ENCODE measurements at places on chromosomes 11 and 22. TPM values are rescaled to one million over a fixed set of nuclear protein-coding genes. Genes with fewer than 3 reads are reported as not detected.
A peak's percentile ranks its signal among the peaks of the same experiment; 100 is the strongest.

GRCh38 chr22:23509571-23510302 lies 70.4 kb downstream of the IGLL1 start:
- DNase-seq = no peak

DNA sequence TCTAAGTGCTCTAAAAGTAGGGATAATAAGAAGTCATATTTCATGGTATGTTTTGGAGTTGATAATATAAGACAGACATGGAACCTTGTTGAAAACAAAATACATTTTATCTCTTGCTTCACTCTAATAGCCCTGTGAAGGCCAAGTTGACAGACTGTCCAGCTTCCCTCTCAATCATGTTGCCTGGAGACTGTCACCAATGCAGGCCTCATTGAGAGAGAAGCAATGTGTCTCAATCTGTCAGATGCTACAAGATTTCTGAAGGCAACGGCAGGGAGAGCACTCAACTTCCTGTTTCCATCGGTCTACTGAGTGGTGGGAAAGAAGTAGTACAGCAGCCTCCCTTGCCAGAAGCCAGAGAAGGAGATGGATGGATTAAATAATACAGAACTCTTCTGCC lies 23.6 kb upstream of the FJX1 start:
- DNase-seq = no peak

GRCh38 chr11:103488031-103488461 lies 378.8 kb downstream of the DYNC2H1 start:
- no peak for DNase-seq

The LRRC32 gene
- total RNA-seq = 20.9 TPM

The SCGB1A1 gene
- 1.7 TPM for total RNA-seq

GRCh38 chr11:119875841-119876600 lies 147.0 kb upstream of the NECTIN1 start:
- DNase-seq = no peak

- DNase-seq = no peak
Observed at GRCh38 chr11:80843266-80843974, 1402.6 kb upstream of the TENM4 start.

The ASRGL1 gene
- total RNA-seq = 7.2 TPM

The OR51A2 gene
- total RNA-seq = not detected

The CARNS1 gene
- 0.35 TPM for total RNA-seq

The MRGPRX4 gene
- total RNA-seq = not detected

GRCh38 chr11:111209543-111210355 lies 35.8 kb upstream of the POU2AF2 start:
- DNase-seq = no peak

DNA sequence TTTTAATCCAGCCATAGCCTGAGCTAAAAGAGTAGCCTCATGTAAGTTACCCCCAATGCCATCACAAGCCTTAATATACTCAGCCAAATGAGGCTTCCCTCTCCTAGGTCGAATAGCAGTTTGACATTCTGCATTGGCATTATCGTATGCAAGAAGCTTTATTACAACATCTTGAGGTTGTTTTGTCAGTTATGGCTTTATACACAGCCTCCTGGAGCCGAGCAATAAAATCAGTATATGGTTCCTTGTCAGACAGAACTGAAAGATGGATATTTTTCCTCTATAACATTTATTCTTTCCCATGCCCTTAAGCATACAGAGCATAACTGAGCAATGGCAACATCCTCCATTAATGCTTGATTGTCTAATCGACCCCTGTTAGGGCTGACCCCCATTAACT lies 5.4 kb upstream of the DNAJB13 start:
- no peak for DNase-seq

The C11orf97 gene
- not detected for total RNA-seq

GRCh38 chr22:44707752-44708151 lies 5.7 kb downstream of the PRR5 start:
- DNase-seq = no peak

DNA sequence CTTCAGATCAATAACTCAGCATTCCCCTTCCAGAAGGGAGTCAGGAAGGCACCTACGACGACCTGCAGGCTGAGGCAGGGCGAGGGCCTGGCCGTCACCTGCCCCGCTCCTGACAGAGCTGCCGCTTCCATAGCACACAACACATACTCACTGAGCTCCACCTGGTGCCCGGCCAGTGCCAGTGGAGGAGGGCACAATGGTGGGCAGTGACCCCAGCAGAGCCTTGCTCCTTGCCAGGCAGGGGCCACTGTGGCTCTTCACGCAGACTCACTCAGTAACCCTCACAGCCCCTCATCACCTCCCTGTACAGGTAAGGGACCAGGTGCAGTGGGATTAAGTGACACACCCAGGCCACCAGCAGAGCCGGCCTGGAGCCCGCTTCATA lies 24.6 kb downstream of the LRFN4 start:
- no peak for DNase-seq

GRCh38 chr11:830295-831117 lies 2.2 kb upstream of the CD151 start:
- DNase-seq = peak; percentile 61

- peak; percentile 1 for DNase-seq
Observed at GRCh38 chr11:26847459-26847858, 125.6 kb upstream of the SLC5A12 start.

DNA sequence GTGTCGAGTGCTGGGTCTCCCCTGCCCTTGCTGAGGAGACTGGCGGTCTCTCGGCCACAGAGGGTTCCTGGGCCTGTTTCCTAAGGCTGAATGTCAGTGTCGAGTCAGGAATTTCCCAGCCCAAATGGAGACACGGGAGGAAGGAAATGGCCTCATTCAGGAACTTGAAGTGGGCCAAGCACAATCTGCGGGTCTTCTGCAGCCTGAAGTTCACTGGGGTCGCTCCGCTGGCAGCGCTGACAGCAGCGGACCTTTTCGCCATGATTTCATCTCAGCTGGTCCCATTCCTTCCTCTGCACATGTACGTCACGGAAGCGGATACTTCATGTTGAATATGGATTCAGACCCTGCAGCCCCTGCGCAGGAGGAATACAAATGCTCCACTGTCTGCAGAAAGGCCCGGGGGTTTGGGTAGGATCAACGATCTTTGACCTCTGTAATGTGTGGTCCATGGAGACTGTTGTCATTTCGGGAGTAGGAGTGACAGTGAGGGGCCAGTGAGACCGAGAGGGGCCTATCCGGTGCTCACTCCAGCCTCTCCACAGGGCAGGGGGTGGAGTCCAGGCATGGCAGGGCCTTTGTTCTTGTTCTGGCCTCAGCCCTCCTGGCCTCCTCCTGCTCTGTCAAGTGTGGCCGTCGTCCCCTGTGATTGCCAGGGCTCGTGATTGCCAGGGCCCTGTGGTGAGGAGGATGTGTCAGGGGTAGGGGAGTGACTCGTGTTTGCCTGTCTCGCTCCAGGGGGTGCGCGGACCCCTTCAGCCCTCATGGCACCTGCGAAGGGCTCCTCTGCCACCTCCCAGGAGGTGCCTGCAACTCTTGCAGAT lies 402.3 kb downstream of the TBC1D22A start:
- DNase-seq = peak; percentile 9

DNA sequence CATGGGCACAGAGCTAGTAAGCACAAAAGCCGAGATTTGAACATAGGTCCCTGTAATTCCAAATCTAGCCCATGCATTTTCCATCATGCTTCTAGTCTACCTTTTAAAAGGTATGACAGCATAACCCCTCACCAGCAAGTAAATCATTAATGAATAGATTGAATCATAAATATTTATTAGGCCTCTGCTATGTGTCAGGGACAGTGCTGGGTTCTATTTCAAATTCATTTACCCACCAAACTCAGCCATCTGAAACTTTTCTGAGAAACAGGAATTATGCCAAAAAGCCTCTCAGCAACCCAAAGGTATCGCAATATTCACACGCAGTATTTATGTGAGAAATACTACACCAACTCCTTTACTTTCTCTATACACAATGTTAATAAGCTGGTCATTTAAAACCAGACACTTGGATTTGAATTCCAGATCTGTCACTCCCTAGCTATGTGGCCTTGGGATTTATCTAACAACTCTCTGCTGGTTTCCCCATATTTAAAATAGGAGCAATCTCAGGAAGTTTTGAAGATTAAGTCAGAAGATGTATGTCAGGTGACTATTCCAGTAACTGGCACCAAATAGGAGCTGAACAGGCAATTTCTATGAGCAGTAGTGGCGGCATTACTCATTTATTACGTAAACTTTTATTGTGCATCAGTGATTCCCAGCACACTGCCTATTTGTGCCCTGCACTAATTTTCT lies 191.4 kb downstream of the TENM4 start:
- DNase-seq = no peak

The AIFM3 gene
- 1.6 TPM for total RNA-seq

- DNase-seq = no peak
Observed at GRCh38 chr11:71163371-71163770, 89.0 kb downstream of the SHANK2 start.

GRCh38 chr11:46590740-46591605 lies 2.9 kb downstream of the AMBRA1 start:
- no peak for DNase-seq

DNA sequence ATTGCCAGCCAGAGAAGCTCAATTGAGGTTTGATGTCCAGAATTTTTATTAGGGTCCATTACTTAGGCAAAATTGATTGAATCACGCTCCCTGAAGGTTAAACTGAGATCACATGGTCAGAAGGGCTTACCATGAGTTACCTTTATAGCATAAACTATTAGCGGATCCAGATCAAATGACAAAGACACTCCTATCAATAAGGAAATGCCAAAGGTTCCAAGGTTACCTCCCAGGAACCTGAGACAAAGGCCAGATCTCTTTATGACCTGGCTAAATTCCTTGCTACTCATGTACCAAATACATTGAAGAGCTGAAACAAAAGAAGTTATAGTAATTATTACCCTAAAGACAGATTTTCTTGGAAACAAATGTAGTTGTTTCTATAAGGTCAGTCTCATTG lies 27.8 kb upstream of the ANO5 start:
- no peak for DNase-seq

DNA sequence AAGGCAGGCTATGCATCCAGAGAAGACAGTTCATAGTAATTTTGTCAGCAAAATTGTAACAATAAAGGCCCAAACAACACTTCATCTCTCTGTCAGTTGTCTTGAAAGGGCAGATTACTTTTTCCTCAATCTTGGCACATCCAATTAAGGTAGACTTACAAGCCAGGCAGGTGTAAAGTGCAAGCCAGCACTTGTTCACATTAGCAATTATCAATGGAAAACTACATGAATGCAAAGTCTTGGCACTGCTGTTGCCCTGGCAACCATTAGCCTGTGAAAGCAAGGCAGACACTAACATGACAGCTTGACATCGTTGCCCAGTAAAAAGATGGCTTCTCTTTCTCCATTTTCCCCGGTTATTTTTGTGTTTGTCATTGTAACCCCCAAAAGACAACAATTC lies 677.2 kb upstream of the TENM4 start:
- no peak for DNase-seq

DNA sequence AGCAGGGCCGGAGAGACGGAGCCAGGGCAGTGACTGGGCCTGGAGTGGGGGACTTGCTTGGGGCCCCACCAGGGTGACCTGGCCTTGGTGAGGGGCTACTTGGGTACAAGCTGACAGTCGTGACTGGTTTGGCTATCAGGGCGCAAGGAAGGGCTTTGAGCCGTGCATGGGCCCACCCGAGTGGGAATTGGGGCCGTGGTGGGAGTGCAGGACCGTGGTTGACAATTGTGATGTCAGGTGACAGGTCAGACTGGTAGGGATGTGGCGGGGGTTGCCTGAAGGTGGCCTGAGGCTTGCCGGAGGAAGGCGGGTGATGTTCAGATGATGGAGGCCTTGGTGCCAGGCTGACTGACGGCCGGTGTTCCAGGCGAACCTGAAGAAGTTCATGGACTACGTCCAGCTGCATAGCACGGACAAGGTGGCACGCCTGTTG lies 5.6 kb downstream of the SHANK3 start:
- DNase-seq = no peak

DNA sequence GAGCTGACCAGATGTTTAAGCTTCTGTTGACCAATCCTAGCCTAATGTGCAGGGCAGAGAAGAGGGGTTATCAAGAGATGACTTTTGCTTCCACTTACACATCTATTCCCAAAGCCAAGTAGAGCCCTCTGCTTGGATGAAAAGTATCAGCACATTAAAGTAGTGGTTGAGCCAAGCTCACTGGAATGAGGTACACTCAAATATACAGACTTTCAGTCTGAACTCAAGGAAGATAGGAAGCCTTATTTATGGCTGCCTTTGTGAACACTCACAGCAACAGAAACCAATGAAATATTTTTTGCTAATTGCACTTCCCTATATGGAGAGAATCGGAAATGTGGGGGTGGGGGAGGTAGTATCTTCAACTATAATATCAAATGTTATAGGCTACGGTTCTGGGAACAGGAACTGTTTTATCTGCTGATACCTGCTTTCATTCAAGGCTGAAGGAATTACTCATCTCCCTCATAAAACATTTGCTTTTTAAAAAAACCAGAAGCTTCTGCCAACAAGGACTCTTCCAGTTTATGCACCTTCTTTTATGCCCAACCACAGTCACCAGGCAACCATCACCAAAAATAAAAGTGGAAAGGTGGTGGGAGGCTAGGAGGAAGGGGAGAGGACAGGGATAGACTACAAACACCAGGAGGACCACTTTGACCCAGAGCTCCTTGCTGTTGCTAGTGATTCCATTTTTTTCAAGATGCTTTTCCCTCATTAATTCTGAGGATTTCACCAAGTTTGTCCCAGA lies 91.2 kb downstream of the CLPB start:
- no peak for DNase-seq

DNA sequence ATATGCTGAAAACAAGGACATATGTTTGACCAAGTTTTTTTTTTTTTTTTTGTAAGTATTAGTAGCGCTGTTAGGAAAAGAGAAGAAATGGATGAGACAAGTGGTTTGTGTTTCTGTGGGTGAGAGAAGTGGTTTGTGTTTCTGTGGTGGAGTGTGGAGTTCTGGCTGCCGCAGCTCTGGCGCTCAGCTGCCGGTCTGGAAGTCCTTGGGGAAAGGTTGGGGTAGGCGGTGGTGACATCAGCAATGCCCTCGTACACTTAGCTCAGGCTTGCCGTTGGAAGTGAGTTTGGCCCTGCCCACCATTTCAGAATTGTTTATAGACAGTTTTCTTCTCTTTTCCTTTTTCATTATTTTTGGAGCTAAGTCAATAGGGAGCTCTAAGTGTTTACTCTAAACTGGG lies 116.6 kb downstream of the TBC1D22A start:
- no peak for DNase-seq
